ENCODE measurements at places on chromosomes 2 and 18.

DNA sequence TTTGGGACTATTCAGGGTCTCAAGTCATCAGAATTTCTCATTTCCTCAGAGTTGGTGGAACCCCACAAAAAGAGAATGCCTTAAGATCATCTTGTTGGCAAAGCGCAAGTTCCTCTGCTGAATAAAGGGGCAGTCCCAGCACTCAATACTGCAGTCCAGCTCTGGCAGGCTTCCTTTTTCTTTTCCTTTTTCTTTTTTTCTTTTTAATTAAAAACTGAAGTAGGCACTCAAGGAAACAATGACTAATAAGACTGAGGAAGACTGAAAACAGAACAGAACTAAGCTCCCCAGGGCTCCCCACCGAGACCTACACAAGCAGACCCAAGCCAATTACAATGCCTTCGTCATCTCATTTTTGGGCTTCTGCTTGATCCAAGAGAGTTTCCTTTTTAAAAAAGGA, 82.0 kb downstream of the STK39 start:
- DNase-seq, result peak; percentile 23

GRCh38 chr2:200220251-200220650, 86.2 kb upstream of the SPATS2L start:
- DNase-seq, result no peak

GRCh38 chr2:128217671-128218070, 101.0 kb downstream of the HS6ST1 start:
- DNase-seq, result no peak

DNA sequence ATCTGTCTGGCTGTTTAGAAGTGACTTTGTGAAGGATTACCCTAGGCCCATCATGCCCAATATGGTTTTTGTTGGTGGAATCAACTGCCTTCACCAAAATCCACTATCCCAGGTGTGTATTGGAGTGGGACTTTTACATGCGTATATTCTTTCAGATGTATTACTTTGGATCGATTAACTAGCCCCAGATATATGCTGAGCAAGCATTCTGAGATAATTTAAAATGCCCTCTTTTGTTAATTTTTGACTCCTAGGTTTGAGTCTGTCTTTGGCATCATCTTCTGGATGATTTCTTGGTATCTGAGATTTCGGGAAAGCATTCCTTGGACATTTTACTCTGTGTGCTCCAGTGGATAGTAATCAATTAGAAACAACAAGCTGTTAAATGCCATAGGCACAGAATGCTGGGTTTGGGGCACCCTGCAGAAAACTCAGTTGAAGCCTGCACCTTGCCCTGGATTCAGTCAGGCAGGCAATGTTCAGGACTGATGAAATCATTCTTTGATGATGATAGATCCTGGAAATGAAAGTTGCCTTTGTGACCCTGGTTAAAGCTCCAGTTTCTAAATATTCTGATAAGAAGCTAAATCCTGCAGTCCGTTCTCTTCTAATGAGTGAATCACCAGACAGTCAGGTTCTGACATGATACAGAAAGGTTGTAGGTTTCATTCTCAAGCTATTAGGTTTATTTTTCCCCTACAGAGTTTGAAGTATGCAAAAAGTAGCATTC, 1.1 kb downstream of the UGT1A1 start:
- DNase-seq, result peak; percentile 4

DNA sequence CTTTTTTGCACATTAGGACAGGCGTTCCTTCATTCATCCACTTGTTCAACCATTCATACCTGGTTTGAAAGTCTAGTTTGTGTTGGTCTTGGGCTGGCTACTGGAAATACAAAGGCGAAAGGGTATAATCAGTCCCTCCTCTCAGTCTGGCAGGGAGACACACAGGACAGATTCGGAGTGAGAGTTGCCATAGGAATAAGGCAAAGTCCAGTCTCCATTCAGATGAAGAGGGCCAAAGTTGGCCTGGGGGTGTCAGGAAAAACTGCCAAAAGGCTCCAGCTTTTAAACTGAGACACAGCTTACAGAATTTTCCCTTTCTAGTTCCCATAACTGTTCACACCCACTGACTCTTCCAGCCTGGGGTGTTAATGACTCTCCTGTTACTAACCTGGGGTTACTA, 96.3 kb upstream of the AQP4 start:
- no peak for DNase-seq

GRCh38 chr2:176561706-176562105, 292.5 kb downstream of the MTX2 start:
- DNase-seq, result peak; percentile 42

DNA sequence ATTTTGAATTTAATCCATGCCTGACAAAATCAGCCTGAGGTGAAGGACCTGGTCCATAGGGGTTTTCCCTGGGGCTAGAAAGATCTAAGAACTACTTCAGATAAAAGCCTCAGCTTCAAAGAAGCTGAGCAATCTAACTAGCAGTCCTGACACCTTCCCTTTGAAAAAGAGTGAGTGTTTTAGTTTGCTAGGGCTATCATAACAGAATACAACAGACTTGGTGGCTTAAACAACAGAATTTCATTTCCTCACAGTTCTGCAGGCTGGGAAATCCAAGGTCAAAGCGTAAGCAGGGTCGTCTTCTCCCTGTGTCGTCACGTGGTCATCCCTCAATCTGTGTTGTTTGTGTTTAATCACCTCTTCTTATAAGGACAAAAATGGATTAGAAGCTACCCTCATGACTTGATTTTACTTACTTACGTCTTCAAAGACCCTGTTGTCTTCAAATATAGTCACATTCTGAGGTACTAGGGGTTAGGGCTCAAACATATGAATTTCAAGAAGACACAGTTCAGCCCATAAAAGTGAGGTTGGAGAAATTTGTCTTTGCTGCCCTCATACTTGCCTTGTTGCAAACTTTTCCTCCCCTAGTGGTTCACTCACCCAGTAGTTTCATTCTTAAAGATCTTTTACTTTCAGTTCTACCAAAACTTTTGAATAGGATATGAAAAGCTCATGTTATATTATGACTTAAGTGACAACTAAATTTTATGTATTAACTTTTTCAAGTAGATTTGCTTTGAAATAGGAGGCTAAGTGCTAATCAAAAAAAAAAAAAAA, 673.8 kb downstream of the ARHGAP15 start:
- no peak for DNase-seq

DNA sequence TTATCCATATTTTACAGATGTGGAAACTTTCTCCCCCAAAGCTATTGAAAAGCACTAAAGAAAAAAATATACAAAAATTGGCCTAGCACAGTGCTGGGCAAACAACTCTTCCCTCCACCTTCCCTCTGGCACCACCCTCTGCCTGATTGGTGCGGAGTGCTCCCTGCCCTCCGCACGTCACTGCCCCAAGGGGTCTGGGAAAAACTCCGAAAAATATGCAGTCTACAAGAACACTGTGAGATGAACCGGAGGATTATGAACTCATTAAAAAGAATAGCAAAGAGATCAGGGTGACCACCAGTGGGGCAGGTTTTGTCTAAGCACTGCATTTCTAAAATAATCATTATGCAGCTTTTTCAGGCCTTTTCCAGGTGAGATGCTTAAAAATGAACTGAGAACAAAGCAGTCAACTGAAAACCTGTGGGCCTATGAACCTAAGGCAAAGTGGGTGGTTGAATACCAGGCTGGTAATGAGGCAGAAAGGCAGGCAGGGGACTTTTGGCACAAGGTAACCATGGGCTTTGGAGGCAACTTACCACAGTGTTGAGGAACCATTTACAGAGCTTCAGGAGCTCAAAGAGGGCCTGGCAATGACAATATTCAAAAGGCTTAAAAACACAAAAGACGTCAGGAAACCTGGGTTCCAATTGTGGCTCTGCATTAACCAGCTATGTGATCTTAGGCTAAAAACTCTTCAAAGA, 57.5 kb downstream of the AAK1 start:
- no peak for DNase-seq

- no peak for DNase-seq
Measured at GRCh38 chr18:78136986-78137385, 842.6 kb upstream of the SALL3 start.

DNA sequence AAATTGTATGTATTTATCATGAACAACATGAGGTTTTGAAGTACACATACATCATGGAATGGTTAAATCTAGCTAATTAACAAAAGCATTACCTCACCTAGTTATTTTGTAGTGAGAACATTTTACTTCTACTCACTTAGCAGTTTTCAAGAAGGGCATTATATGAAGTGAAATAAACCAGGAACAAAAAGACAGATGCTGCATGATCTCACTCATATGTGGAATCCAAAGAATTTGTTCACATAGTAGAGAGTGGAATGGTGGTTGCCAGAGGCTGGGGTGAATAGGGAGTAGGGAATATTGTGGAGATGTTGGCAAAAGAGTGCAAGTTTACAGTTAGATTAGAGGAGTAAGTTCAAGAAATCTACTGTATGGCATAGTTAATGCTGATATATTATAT, 292.0 kb downstream of the ASXL3 start:
- peak; percentile 10 for DNase-seq

DNA sequence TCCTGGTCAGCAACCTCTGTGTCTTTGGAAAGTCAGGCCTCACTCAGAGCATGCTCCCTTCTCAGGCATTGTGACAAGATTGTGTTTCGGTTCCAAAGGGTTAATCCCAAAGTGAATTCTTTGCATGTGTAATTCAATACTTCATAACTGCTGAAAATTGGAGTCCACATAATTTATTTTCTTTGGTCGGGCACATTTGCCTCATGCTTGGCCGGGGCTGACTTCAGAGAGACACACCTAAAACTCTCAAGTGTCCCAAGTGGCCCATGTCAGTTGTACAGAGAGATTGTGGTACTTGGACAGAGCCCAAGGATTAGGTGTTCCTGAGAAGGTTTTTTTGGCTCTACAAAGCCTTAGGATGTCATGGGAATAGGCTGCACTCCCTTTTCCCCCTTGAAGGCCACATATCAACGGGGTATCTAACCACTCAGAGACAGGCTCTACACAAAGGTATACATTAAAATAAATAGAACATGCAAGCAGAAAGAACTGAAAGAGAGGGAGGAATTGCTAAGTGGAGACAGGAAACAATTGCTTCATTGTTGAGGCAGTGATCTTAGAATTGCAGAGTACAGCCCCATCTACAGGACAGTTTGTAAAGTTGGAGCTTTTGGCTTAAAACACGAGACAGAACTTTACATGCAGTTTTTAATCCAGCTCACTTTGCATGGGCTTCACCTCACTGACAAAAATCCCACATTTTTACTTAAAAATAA, 1232.3 kb upstream of the ZEB2 start:
- peak; percentile 94 for DNase-seq

DNA sequence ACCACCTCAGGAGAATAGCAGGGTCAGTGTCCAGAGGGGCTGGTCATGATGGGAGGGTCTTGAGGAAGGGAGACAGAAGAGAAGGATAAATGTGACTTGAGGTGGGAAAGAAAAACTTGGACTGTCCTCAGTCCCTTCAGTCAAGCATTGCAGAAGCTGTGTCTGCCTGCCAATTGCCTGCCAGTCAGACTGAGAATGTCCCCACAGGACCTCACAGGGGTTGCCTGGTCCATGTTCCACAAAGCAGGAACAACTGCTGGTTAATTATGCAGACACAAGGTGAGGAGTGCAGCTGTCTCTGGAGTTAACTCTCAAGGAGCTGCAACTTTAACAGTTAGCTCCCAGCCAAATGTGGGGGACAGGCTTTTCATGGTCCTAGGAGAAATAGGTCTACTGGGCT, 75.7 kb downstream of the TRIM43 start:
- no peak for DNase-seq

GRCh38 chr2:67013821-67014220, 383.3 kb upstream of the ETAA1 start:
- no peak for DNase-seq

GRCh38 chr2:39665811-39666490, at the start of gene TMEM178A:
Gene TMEM178A, plus strand, starts transcription at chr2:39665917. Its CDS starts 58 bp downstream, at chr2:39665975.
- no peak for DNase-seq

DNA sequence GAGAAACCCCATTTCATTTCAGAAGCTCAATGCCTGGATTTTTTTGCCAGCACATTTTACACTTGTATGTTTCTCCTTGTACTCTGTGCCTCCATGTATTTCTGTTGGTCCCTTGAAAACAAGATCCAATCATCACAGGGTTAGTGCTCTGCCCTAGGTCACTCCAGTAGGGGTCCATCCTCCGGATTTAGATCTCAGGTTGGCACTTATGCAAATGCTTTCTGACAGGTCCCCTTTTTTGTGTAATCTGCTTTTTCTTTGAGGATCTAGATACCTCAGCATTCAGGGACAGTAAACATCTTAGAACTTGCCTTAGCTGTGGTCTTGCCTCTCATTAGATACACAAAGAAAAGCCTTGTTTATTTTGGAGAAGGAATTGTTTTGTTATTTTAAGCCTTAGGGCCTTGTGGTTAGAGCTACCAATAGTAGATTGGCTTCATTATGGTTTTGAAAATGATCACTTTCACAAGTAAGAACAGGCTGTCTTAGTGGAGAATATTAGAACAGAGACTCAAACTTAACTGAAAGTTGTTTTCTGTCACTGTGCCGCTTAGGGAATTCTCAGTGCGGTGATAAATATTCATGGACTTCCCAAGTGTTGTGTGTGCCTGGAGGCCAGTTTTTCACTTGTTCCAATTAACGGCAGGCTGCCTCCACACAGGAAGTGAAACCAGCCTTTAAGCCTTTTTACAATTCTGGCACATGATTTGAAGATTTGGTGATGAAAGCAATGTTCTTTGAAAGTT, 7.8 kb downstream of the MERTK start:
- DNase-seq, result no peak

GRCh38 chr2:28693223-28693622, 58.4 kb upstream of the PPP1CB start:
- DNase-seq, result no peak

Measured in fibroblast of pulmonary artery (primary cell).